IgD-negative memory B cell (primary cell): ENCODE measurements at places on chromosomes 5 and 9. TPM values are rescaled to one million over a fixed set of nuclear protein-coding genes. Genes with fewer than 3 reads are reported as not detected.

The CCNI2 gene
- 0.51 TPM for polyA plus RNA-seq

The HIGD2A gene
- polyA plus RNA-seq, result 242 TPM

The CD274 gene
- polyA plus RNA-seq, result 0.35 TPM

The STPG3 gene
- not detected for polyA plus RNA-seq

The ANKRD33B gene
- 1.5 TPM for polyA plus RNA-seq

The ZNF454 gene
- not detected for polyA plus RNA-seq

The DCAF12 gene
- 1.4 TPM for polyA plus RNA-seq

The SPINK6 gene
- not detected for polyA plus RNA-seq

The PCDHGA3 gene
- polyA plus RNA-seq, result 0.23 TPM

The CEP120 gene
- 29.1 TPM for polyA plus RNA-seq

The PCDHGB1 gene
- polyA plus RNA-seq, result 0.41 TPM

The LSM11 gene
- polyA plus RNA-seq, result 0.64 TPM

The ZDHHC11B gene
- polyA plus RNA-seq, result not detected

The MIGA2 gene
- polyA plus RNA-seq, result 11.4 TPM

The ACOT12 gene
- polyA plus RNA-seq, result not detected

The NEUROG1 gene
- polyA plus RNA-seq, result not detected
